ENCODE measurements at places on chromosomes 12 and 14.

DNA sequence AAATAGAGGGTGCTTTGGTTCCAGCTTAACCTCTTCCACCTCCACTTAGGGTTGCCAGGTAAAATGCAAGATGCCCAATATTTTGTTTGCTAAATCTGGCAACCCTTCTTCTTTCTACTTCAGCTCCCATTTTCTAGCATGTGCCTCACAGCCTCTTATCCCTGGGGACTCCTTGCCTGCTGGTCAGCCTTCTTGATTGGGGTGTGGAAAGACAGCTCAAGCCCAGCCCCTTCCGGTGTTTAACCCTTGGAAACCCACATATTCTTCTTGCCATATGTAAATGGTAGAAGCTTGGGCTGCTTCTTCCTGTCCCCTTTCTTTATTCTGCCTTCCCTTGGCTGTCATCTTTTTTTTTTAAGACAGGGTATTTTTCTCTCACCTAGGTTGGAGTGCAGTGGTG lies 5.7 kb downstream of the SPIC start:
- DNase-seq: no peak

DNA sequence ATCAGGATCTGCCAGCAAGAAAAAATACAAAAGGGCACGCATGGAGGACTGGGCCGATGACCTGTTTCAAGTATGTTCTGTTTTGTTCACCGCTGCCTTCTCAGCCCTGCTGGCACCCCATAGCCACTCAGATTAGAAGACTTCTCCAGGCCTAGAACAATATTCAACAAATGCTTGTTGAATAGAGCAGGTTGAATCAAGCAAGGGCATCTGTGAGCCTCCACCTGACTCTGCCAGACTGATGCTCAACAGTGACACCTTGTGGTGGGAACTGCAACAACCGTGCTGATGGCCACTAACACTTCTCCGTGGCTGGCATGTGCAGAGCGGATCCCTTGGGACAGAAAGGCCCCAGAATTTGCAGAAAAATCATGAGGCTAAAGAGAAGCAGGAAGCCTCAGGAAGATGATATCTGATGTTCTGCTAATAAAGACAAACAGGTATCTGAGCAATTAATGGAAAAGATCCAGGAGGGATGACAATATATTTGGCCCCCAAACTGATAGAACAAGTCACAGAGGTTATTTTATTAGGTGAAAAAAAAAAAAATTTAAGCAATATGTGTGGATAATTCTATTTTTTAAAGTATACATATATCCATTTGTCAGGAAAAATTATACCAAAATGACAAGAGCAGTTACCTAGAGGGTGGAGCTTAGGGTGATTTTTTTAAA lies 114.3 kb downstream of the KSR2 start:
- peak; percentile 27 for DNase-seq

- DNase-seq: no peak
These were observed 5.3 kb downstream of the GRIN2B start for GRCh38 chr12:13976028-13976584.

- DNase-seq: no peak
These were observed 24.8 kb downstream of the KCNA1 start for GRCh38 chr12:4934407-4935035.

DNA sequence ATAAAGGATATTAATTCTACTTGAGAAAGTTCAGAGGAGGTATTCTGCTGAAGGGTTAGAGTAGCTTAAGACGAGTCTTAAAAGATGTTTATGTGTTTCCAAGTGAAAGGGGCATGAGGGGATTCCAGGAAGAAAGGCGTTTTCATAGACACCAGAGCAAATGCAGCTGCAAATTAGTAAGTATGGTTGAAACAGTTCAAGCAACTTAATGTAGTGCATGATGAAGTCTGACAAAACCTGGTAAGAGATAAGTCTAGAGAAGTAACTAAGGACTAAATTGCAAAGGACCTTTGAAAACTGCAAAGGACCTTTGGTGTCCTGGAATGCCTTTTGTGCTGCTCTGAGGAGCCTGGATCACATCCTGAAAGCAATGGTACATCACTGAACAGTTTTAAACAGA lies 11.5 kb downstream of the LUM start:
- no peak for DNase-seq

- DNase-seq: peak; percentile 17
These were observed 16.5 kb upstream of the KRT78 start for GRCh38 chr12:52865090-52865944.

- no peak for DNase-seq
These were observed 4.0 kb downstream of the FGF6 start for GRCh38 chr12:4441355-4442335.

DNA sequence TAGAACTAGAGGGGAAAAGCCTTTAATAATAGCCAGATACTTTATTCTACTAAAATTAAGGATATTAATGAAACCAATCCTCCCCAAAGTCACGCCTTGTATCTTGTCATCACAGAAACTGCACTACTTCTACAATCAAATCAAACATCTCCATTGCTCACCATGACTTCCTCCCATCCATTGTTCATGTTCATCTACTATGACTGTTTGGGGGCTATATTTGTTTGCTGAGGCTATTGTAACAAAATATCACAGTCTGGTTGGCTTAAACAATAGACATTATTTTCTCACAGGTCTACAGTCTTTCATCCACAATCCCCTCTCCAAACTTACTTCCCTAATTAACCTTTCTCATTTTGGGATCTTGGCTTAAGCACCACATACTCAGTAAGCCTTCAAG lies 193.6 kb upstream of the FSCB start:
- DNase-seq: no peak

DNA sequence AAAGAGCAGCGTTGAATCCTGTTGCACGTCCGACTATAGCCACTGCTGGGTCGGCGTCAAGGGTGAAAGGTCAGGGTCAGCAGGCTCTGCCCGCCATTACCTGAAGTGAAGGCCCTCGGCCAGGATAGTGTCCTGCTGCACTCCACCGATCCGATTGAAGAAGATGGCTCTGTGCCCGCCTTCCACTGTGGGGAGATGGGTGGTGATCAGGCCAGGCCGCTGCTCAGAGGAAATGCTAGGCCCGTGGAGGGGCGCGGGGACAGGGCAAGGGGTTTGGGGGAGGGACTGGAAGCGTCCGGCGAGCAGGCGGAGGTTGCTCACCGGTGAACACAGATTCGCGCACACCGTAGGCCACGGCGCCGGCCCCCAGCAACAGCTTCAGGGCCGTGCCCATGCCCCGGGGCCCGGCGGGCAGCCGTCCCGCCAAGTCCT lies 352 bp downstream of the PHB2 start:
- DNase-seq: peak; percentile 41

GRCh38 chr12:6605421-6606330 lies 1.5 kb downstream of the CHD4 start:
- DNase-seq: peak; percentile 74

DNA sequence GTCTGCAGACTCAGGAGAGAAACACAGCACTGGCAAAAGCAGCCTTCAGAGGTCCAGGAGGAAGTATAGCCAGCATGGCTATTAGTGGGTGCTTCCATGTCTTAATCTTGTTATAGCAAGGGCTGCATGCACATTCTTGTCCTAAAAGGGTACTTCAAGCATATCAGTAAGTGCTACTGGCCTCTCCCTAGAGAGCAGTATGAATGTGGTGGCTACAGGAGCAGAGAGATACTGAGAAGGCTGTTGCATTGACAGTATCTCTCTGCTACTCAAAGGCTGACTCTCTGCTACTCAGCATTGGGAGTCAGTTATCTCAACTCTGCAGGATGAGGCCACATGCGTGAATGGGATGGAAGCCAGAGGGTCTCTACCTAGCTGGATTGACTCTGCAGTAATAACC lies 2.0 kb downstream of the GARIN6 start:
- no peak for DNase-seq

GRCh38 chr12:66085213-66085612 lies 45.3 kb downstream of the LLPH start:
- no peak for DNase-seq

DNA sequence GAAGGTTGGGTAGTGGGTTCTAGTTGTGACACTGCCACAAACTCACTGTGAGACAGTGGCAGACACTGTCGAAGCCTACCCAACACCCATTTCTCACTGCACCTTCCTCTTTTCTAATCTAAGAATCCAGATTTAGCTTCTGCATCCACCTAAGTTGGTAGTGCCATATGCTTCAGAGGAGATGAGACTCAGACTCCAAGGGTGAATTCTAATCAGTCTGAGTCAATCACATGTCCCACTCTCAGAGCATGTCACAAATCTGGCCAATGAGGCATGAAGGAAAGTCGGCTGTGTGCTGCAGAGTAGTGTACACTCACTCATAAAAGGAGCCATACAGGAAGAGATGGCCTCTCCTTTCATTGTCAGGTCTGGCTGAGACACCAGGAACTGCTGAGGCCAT lies 102.1 kb upstream of the RAP1B start:
- DNase-seq: no peak

DNA sequence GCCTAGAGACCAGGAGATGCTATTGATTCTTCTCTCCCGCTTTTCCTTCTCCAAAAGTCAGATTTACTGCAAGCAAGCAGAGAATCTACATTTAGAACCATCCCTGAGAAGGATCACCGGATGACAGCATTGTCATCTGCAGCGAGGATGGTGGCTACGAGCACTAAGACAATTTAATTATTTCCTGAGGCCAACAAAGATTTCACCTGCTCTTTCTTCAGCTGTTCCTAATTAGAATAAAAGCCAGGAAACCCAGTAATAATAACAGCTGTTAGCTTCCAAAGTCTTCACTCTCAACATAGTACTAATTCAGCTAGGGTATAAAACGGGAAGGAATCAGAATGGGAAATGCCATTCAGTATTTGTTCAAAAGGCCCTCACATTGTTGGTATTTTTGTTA lies 53.3 kb downstream of the TMTC1 start:
- no peak for DNase-seq

DNA sequence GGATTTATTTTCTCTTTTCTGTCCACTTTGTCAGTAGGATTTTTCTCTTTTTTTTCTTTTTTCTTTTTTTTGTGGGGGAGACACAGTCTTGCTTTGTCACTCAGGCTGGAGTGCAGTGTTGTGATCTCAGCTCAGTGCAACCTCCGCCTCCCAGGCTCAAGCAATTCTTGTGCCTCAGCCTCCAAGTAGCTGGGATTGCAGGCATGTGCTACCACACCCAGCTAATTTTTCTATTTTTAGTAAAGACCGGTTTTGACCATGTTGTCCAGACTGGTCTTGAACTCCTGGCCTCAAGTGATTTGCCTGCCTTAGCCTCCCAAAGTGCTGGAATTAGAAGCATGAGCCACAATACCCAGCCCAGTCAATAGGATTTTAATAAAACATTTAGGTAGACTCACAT lies 21.0 kb upstream of the TBK1 start:
- DNase-seq: no peak

DNA sequence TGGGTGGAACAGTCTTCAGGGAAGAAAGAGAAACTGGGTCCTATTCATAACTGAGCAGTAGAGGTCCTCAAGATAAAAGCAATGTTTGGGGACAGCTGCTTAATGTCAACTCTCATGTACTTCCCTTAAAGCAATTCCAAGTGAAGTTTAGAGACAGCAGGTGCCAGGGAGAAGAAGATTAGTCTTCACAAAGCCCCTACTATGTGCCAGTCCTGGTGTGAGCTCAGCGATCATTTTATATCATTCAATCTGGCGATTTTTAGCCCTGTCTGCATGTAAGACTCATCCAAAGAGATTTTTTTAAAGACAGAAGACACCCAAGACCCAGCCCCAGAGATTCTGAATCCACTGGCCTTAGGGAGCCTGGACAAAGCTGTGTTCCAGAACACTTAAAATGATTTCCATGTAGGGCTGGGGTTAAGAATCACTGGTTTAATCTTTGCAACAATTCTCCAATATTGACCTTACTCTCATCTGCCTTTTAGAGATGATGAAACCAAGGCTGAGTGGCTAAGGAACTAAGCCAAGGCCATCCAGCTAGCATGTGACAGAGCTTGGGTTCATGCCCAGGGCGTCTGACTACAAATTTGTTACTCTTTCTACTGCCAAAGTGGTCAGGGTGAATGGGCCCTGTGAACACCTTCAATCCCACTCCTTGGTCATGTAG lies 404.5 kb upstream of the TBX3 start:
- no peak for DNase-seq

- no peak for DNase-seq
These were observed 30.1 kb upstream of the GPR132 start for GRCh38 chr14:105095236-105095805.

GRCh38 chr12:2834581-2835491 lies at the start of gene NRIP2:
Gene NRIP2, minus strand, starts transcription at chr12:2835035. Its CDS starts 52 bp downstream, at chr12:2834983.
- DNase-seq: no peak

GRCh38 chr12:47082283-47082682 lies 2.5 kb upstream of the AMIGO2 start:
- no peak for DNase-seq

GRCh38 chr12:12166751-12167150 lies 96.0 kb downstream of the BCL2L14 start:
- DNase-seq: no peak

DNA sequence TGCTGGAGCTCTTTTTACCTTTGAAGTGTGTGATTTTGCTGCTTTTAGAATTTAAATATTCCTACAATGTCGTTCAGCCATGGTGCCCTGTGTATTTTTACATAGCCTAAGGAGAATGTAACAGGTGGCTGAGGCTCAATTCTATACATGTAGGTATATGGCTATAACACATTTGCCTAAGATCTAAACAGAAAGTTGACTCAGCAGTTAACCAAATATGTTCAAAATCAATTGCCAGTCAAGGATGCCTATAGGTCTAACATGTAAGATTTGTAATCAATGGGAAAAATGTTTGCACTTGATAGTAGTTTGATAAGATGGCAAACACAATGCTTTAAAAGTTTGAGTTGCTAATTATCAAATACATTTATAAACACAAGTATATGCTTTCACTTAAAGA lies 8.2 kb downstream of the PAWR start:
- no peak for DNase-seq

Measured in CD4-positive, alpha-beta T cell treated with Interleukin-17A for 1 hour (primary cell).